ENCODE measurements at places on chromosomes 12 and 14.

GRCh38 chr12:77122661-77123060 lies 57.3 kb upstream of the E2F7 start:
- DNase-seq = no peak

DNA sequence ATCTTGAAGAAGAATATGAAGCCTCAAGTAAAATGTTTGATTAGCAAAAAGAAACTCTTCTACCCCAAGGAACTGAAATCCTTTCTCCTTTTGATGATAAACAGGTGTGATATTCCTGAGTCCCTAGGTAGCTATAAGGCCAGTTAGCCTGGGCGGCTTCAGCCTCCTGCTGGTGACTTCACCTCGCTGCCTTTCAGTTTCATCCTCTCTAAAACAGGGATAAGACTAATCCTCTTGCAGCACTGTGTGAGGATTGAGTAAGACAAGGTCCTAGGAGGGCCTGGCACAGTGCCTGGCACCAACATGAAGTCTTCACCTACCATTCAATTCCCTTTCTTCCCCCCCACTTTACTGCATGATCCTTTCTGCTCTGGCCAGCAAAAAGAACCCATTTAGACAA lies 42.1 kb downstream of the CIT start:
- no peak for DNase-seq

- no peak for DNase-seq
These were observed 475.5 kb downstream of the AACS start for GRCh38 chr12:125540580-125541204.

GRCh38 chr12:11780521-11781101 lies 131.1 kb downstream of the ETV6 start:
- DNase-seq = no peak

DNA sequence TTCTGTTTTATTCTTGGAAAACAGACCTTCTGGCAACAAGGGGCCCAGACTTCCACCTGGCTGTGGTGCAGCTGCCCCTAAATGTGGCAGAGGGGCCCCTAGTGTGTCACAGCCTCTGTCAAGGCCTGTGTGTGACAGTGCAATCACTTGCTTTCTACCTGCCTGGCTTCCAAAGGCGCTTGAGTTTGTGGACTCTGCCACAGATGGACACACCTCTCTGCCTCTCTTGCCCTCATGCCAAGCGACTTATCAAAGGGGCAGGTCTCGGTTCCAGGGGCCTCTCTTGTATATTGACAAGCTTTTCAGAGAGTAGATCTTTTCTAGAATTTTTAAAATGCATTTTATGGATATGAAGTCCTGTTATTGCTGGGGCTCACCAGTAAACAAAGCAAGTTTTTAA lies 217.2 kb downstream of the SLC15A4 start:
- no peak for DNase-seq

DNA sequence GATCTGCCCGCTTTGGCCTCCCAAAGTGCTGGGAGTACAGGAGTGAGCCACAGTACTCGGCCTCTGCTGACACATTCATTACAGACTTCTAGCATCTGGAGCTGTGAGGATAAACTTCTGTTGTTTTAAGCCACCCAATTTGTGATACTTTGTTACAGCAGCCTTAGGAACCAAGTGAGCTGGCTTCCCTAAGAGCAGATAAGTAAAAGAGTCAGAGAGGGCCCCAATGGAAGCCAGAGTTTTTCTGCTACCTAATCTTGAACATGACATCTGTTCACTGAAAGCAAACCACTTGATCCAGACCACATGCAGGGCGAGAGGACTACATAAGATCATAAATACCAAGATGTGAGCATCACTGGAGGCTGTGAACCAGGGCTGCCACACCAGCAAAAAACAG lies 3.7 kb upstream of the MAPKAPK5 start:
- no peak for DNase-seq

DNA sequence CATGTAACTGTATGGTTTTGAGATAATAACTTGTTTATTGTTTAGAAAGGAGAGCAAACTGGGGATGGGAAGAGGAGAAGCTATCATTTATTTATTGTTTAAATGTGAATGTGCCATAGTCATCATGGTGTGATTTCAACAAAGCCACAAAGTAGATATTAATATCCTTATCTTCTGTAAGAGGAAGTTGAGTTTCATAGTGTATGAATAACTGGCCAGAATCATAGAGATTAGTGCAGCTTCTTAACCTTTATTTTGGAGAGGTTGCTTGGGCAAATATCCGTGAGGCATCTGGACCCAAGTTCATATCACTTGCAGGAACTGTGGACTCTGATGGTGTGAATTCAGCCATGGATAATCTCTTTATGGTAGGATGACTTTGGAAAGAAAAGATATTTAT lies 26.8 kb upstream of the LYZ start:
- DNase-seq = no peak

GRCh38 chr12:92404259-92404894 lies 258.7 kb upstream of the BTG1 start:
- DNase-seq = no peak

DNA sequence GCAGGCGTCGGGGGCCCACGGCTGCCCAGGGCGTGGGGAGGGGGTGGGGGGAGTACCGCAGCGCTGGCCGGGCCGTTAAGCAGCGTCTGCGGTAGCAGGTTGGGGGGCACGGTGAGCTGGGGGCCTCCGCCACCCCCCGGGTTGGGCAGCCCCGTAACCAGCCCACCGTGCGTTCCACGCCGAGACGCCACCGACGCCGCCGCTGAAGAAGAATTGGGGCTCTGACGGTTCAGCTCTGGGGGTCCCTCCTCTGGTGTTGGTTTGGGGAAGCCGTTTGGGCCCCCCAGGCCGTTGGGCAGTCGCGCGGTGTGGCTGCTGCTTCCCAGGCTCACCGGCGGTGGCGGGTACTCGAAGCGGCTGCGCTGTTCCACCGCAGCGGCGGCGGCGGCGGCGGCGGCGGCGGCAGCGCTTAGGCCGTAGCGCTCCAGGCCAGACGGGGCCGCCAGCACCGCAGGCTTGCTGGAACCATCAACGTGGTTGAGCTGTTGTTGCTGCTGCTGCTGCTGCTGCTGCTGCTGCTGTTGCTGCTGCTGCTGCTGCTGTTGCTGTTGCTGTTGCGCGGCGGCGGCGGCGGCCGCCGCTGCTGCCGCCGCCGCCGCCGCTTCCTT lies 1.5 kb downstream of the IRF2BPL start:
- DNase-seq = no peak

DNA sequence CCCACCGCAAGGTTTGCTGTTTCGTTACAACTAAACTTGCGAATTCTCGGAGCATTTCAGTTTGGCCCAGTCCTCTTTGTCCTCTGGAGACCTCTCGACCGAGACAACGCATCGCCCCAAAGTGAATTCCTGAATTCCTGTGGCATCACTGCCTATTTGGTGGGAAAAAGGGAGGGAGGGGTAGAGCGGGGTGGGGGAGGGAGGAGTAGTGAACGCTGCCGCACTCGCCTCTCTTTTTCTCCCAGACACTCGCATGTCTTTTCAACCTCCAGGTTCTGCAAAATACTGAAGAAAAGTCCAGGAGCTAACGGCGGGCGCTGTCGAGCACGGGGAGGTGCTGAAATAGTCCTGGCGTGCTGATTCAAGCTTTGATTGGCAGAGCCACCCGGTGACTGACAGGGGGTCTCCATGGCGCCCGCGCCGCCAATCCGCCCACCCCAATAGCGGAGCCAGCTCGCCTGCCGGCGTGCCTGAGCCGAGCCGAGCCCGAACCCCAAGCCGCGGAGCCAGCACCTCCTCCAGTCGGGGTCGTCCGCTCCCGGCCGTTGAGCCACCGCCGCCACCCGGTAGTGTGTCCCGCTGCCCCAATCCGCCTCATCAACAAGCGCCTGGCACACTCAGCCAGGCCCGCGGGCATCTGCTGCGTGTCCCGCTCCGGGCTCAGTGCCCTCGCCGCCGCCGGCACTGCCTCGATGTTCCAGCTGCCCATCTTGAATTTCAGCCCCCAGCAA lies at the start of gene SIX6:
TSS of gene SIX6 (plus strand) at position 440 of the 731 bp plus-strand sequence. CDS start at position 693, 253 bp downstream.
- no peak for DNase-seq

GRCh38 chr12:104886418-104887401 lies 71.4 kb downstream of the SLC41A2 start:
- no peak for DNase-seq

- DNase-seq = no peak
These were observed 167.5 kb downstream of the NTF3 start for GRCh38 chr12:5599378-5599777.

- peak; percentile 78 for DNase-seq
These were observed 231.9 kb downstream of the C12orf75 start for GRCh38 chr12:105562199-105562971.

- no peak for DNase-seq
These were observed 1116.0 kb upstream of the TMEM132C start for GRCh38 chr12:127150956-127151355.

- no peak for DNase-seq
These were observed 56.6 kb upstream of the METAP2 start for GRCh38 chr12:95417372-95417771.

GRCh38 chr14:88518592-88519512 lies 36.0 kb downstream of the PTPN21 start:
- peak; percentile 28 for DNase-seq

GRCh38 chr14:54652188-54652587 lies 85.3 kb downstream of the SAMD4A start:
- peak; percentile 98 for DNase-seq

DNA sequence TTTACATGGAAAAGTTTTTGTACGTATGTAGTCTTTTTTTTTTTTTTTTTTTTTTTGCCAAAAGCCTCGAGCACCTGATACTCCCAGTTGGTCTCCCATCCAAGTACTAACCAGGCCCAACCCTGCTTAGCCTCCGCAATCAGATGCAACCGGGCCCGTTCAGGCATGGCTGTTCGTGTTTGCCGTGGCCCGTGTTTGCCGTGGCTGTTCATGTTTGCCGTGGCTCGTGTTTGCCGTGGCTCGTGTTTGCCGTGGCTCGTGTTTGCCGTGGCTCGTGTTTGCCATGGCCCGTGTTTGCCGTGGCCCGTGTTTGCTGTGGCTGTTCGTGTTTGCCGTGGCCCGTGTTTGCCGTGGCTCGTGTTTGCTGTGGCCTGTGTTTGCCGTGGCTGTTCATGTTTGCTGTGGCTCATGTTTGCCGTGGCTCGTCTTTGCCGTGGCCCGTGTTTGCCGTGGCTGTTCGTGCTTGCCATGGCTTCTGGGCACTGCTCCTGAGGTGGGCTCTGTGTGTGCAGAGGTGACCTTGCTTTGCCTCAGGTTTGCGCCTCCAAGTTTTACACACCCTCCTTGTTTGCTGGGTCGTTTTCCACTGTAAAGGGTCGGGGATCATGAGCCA lies 26.8 kb upstream of the MMP17 start:
- no peak for DNase-seq

- no peak for DNase-seq
These were observed at the start of gene KDM2B for GRCh38 chr12:121580959-121581685. Gene KDM2B, minus strand, starts transcription at chr12:121581023. Its CDS starts 112 bp downstream, at chr12:121580911.

DNA sequence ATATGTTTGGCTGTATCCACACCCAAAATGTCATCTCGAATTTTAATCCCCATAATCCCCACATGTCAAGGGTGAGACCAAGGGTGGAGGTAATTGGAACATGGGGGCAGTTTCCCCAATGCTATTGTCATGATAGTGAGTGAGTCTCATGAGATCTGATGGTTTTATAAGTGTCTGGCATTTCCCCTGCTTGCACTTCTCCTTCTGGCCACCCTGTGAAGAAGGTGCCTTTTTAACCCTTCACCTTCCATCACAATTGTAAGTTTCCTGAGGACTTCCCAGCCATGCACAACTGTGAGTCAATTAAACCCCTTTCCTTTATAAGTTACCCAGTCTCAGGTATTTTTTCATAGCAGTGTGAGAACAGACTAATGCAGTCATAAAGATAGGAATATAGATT lies 216.7 kb upstream of the SSTR1 start:
- DNase-seq = no peak

GRCh38 chr12:62331306-62331705 lies 71.1 kb downstream of the USP15 start:
- no peak for DNase-seq

DNA sequence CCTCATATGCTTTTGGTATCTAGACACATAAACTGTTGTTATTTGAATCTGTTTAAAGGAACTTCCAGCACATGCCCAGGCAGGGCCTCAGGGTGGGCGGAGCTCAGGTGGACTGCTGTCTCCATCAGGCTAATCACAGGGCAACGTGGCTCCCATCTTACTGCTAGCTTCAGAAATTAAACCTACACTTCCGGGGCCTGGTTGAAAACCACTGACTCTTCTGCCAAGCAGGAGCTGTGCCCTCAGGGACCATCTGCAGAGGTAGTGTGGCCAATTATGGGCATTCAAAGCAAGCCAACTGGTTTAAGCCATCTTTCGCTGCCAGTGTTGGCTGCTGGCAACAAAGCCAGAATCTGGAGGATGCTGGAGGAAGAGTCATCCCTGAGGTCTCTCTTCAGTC lies 97.5 kb downstream of the TMX1 start:
- DNase-seq = no peak

GRCh38 chr12:88052686-88053085 lies 23.5 kb upstream of the C12orf50 start:
- DNase-seq = no peak

GRCh38 chr14:93619176-93619793 lies 169.0 kb downstream of the PRIMA1 start:
- DNase-seq = peak; percentile 12

DNA sequence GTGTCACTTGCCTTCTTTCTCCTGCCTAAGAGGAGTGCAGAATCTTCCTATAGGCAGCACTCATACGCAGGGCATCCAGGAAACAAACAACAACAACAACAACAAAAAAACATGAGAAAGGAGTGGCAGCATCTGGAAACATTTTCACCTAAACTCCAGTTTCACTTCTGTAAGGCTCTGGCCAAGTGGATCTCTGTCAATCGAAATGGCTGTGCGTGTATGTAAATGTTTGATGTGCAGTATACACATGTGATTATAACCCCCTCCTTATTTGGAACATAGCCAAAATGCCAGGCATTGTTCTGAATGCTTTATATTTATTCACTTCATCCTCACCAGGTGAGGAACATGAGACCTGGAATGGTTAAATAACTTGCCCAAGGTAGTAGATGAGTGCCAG lies 76.8 kb downstream of the COX16 start:
- DNase-seq = no peak

DNA sequence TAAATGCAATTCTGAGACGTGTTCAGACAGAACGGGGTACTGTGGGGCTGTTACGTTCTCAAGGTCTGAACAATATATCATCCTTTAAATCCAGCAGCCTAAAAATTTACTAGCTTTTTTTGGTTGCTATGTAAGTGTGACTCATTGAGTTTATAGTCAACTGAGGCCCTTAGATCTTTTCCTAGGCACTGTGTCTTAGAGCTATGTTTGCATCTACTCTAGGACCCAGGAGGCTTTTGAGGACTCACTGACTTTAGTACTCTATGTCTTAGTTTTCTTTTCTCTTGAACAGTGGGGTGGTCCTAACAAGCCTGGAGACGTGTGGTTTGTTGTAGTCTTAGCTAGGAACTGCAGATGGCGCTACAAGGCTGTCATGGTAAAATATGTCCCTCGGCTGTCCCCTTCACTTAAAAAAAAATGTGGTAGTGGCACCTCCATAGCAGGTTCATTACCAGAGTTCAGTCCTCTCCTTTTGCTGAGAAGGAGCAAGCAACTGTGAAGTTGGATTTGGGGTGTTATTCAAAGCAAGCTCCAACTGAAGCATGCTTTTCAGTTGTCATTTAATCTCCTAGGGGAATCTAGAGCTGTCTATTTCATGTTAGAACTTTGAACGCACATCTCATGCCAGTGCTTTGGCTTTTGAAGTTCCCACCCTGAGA lies 8.7 kb upstream of the SPATS2 start:
- DNase-seq = no peak
